ENCODE measurements at places on chromosomes 11 and 22.
A peak's percentile ranks its signal among the peaks of the same experiment; 100 is the strongest.

DNA sequence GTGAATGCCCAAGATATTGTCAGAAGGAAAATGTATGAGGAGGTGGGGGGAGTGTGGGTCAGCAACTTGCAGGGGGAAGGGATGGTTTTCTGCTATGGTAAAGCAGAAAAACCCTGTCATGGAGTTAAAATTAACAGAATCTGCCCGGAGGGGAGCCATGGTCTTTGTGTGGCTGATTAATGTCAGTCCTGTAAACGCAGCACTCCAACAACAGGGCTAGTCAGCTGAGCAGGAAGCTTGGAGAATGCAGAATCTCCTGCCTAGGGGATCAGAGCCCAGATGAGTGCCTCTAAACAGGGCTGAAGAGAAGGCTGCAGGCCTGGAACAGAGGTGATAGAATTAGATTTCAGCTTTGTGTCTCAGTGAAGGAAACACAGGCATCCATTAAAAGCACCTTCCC is 140.9 kb upstream of the MTNR1B start:
- H3K27me3 ChIP-seq: no peaks in the 10 kb centered on the region
- peaks cover 25% of the 10 kb centered on the region for H3K4me1 ChIP-seq
- H3K36me3 ChIP-seq: no peaks in the 10 kb centered on the region
- no peak overlapping the region for H3K4me3 ChIP-seq
- H3K27ac ChIP-seq: no peak overlapping the region

DNA sequence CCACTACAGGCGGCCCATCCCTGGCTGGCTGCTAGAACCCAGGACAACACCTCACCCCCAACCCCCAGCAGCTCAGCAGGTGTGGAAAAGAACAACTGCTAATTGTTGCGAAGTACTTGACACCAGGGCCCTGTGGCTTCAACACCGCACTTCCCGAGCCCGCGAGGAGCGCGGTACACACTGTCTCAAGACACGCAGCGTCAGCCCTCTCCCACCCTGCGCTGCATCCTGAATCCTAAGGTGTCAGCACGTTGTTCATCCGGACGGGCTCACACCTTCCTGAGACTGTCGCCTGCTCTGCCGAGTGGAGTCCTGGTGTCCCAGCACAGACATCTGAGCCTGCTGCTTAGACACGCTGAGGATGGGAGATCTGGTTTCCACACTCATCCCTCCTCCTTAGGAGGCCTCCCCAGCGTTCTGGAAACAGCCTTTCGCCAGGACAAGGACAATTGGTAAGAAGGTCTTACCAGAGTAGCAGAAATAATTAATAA is 1336.2 kb downstream of the BRD1 start:
- H3K36me3 ChIP-seq: no peaks in the 10 kb centered on the region
- H3K4me1 ChIP-seq: peaks cover 8% of the 10 kb centered on the region
- peak; percentile 58 for DNase-seq
- H3K27ac ChIP-seq: peak overlapping the region; percentile 69
- H3K4me3 ChIP-seq: peak overlapping the region; percentile 86

GRCh38 chr11:41301023-41301422 is 158.4 kb downstream of the LRRC4C start:
- no peak overlapping the region for H3K4me3 ChIP-seq
- no peak for DNase-seq
- no peaks in the 10 kb centered on the region for H3K27me3 ChIP-seq
- no peaks in the 10 kb centered on the region for H3K36me3 ChIP-seq

DNA sequence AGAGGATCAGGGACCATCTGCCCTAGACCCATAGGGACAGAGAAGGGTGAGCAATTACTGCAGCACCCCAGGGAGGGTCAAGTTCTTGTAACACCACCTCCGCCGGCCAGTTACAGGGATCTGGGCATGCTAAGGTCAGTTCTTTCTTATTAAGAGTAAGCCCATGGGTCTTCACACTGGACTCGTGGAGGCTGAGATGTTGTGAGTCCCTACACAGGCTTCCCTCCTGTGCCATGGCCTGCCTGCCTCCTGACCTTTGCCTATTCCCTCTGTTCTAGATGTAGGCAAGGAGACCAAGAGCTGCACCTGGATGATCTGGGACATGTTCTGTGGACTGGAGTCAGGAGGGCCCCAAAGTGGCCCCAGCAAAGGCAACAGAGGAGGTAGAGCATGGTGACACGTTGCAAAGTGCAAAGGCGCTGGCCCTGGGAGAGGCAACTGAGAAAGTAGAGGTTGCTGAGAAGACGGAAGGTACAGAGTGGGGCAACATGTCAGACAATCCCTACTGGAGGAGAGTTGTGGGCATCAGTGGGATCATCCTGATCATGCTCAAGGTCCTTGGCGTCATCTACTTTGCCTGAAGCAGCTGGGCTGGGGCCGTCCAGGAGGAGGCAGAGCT is 16.3 kb upstream of the GNAZ start:
- no peak overlapping the region for H3K4me3 ChIP-seq
- no peak overlapping the region for H3K27ac ChIP-seq
- DNase-seq: no peak
- H3K36me3 ChIP-seq: no peaks in the 10 kb centered on the region
- no peaks in the 10 kb centered on the region for H3K27me3 ChIP-seq

GRCh38 chr11:73538381-73538872 is 59.5 kb downstream of the FAM168A start:
- H3K4me1 ChIP-seq: peaks cover 14% of the 10 kb centered on the region
- peak overlapping the region; percentile 9 for H3K4me3 ChIP-seq
- no peaks in the 10 kb centered on the region for H3K27me3 ChIP-seq
- H3K36me3 ChIP-seq: no peaks in the 10 kb centered on the region
- H3K27ac ChIP-seq: peak overlapping the region; percentile 61

GRCh38 chr11:58631378-58631777 is 8.9 kb downstream of the CNTF start:
- no peaks in the 10 kb centered on the region for H3K27me3 ChIP-seq
- no peak overlapping the region for H3K27ac ChIP-seq
- no peak for DNase-seq
- no peak overlapping the region for H3K4me3 ChIP-seq

DNA sequence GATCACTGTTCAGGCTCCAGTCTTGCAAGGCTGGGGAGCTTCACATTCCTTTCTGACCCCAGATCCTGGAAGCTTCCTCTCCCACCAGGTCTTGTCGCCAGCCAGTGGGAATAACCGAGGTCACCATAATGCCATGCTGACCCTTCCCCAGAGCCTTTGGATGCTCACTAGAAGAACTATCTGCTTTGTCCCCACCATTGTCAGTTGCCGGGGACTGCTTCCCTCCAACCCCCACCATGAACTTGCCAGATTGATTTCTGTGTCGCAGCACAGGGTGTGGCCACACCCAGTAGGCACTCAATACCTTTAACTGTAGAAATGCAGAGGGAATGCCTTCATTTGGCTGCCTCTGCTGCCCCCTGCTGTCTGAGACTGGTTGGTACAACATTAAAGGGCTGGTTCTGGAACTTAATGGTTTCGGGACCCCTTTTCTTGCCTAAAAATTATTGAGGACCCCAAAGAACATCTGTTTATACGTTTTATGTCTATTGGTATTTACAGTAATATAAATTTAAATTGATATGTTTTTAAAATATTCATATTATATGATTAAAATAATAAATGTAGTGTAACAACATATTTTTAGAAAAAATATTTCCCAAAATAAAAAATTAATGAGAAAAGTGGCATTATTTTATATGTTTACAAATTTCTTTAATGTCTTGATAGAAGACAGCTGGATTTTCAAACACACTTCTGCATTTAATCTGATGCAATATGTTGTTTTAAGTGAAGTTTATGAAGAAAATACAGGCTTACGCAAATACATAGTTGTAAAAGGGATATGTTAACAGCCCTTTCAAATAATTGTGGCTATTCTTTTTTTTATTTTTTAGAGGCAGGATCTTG is 6.7 kb upstream of the GDPD5 start:
- H3K27ac ChIP-seq: no peak overlapping the region
- peaks cover 34% of the 10 kb centered on the region for H3K27me3 ChIP-seq
- no peak overlapping the region for H3K4me3 ChIP-seq

- H3K4me3 ChIP-seq: no peak overlapping the region
- H3K4me1 ChIP-seq: no peaks in the 10 kb centered on the region
- H3K27ac ChIP-seq: no peak overlapping the region
- no peaks in the 10 kb centered on the region for H3K36me3 ChIP-seq
- H3K27me3 ChIP-seq: no peaks in the 10 kb centered on the region
- DNase-seq: no peak
These were observed 15.6 kb upstream of the P4HA3 start for GRCh38 chr11:74327076-74327475.

GRCh38 chr11:131693756-131694155 is 323.3 kb downstream of the NTM start:
- no peak overlapping the region for H3K4me3 ChIP-seq
- no peaks in the 10 kb centered on the region for H3K36me3 ChIP-seq

- H3K4me1 ChIP-seq: no peaks in the 10 kb centered on the region
- H3K27ac ChIP-seq: no peak overlapping the region
- no peaks in the 10 kb centered on the region for H3K36me3 ChIP-seq
- H3K4me3 ChIP-seq: no peak overlapping the region
These were observed 30.5 kb downstream of the MRGPRD start for GRCh38 chr11:68950270-68950669.

DNA sequence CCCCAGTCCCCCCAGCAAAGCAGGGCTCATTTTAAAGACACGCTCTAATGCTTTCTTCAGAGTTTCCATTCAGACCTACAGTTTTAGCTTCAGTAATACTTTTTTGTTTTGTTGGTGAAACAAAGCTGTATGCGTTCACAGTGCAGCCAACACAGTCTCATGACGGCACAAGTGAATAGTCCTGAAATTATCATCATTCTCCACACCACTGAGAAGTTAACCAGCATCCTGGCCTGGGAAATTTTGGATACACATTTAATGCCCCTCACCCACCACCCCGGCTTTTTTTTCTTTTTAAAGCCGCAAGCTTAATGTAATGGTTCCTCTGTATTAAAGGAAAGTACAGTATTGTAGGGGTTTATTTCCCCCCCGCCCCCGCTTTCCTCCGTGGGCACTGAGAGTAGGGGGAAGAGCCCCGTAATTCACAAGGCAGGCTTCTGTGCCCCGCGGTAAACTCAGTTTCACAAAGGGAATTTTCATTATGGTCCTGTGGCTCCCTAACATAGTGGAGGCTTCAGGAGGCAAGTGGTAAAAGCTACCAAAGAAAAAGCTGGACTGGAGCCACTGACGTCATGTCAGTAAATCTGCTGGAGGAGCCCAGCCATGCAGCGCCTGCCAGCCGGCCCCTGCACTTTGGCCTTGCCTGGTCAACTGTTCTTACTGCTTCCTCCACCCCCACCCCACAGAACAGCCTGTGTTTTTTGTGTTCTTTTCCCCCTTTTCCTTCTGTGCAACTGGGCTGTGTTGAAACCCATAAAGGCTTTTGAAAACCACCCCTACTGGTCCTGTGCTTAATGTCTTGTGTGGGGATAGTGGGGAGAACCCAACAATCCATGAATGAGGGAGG is 18.2 kb downstream of the TEAD1 start:
- no peak for DNase-seq
- no peaks in the 10 kb centered on the region for H3K27me3 ChIP-seq
- H3K4me1 ChIP-seq: no peaks in the 10 kb centered on the region
- no peaks in the 10 kb centered on the region for H3K36me3 ChIP-seq

DNA sequence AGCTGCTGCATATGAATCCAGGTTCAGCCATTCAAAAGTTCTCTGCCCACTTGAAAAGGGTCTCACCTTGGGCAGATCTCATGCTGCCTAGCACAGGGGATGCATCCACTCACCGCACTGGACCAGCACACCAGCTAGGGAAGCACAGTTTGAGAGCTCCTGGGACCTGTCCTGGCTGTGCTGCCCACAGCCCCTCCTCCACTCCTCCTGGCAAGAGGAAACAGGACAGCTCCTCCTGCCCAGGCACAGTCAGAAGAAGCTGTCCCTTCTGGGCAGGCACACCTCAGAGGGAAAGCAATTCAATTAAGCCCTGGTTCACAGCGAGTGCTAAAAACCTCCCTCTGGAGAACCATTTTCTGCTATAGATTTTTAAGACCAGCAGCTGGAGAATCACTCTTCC is 146.7 kb downstream of the ST3GAL4 start:
- no peak for DNase-seq
- no peaks in the 10 kb centered on the region for H3K27me3 ChIP-seq
- H3K36me3 ChIP-seq: no peaks in the 10 kb centered on the region
- no peak overlapping the region for H3K4me3 ChIP-seq
- H3K4me1 ChIP-seq: no peaks in the 10 kb centered on the region

GRCh38 chr11:94876645-94877442 is 96.5 kb downstream of the CWC15 start:
- no peaks in the 10 kb centered on the region for H3K36me3 ChIP-seq
- no peak overlapping the region for H3K27ac ChIP-seq
- no peak overlapping the region for H3K4me3 ChIP-seq
- no peaks in the 10 kb centered on the region for H3K4me1 ChIP-seq

GRCh38 chr22:46582281-46582933 is 37.8 kb upstream of the GRAMD4 start:
- H3K4me3 ChIP-seq: no peak overlapping the region
- peaks cover 6% of the 10 kb centered on the region for H3K4me1 ChIP-seq
- no peak for DNase-seq
- H3K27me3 ChIP-seq: no peaks in the 10 kb centered on the region

DNA sequence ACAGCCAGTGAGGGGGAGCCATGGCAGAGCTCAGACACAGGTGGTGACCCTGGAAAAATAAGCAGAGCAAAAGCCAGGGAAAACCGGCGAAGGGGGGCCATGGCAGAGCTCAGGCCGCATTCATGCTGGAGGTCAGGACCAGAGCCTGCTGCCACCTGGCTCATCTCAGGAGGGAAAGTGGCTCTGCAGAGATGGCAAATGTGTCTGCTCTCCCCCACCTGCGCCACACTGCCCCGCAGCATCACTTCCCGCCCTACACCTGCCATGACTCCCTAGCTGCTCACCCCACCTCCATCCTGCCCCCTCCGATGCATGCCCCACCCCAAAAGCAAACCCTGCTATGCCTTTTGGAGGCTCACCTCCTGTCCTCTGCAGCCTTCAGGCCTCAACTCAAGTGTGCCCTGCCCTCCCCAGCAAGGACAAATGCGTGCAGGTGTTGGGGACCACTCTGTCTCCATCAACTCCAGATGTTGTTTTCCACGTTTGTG is 123.2 kb upstream of the FGF3 start:
- DNase-seq: no peak
- no peaks in the 10 kb centered on the region for H3K36me3 ChIP-seq
- H3K27me3 ChIP-seq: peaks cover 94% of the 10 kb centered on the region
- no peak overlapping the region for H3K4me3 ChIP-seq
- H3K4me1 ChIP-seq: no peaks in the 10 kb centered on the region
- no peak overlapping the region for H3K27ac ChIP-seq

DNA sequence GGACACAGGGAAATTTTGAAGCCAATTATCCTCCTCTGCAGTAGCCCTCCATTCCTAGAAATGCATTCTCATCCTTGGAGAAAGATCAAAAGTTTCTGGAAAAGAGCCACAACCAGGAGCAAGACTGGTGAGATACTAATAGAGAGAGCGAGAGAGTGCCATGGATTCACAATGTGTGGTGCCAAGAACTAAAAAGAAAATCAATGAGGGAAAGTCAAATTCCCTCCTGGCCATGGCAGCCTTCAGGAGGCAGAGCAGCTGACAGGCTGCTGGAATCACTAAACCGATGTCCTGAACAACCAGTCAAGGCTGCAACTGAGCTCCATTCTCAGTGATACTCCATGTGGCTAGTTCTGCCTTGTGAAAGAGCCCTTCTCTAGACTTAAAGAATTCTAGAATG is 561.0 kb downstream of the SOX6 start:
- H3K36me3 ChIP-seq: no peaks in the 10 kb centered on the region
- no peak overlapping the region for H3K27ac ChIP-seq
- no peaks in the 10 kb centered on the region for H3K4me1 ChIP-seq
- H3K4me3 ChIP-seq: no peak overlapping the region
- DNase-seq: no peak
- H3K27me3 ChIP-seq: no peaks in the 10 kb centered on the region
